ENCODE measurements at places on chromosomes 7 and 10. TPM values are rescaled to one million over a fixed set of nuclear protein-coding genes. Genes with fewer than 3 reads are reported as not detected.

DGKB gene
- total RNA-seq = 9.0 TPM

NPTX2 gene
- 6.5 TPM for total RNA-seq

TAS2R41 gene
- total RNA-seq = not detected

DNAH11 gene
- total RNA-seq = 0.82 TPM

PCDH15 gene
- total RNA-seq = 6.1 TPM

FFAR4 gene
- total RNA-seq = not detected

ADCYAP1R1 gene
- total RNA-seq = 34.2 TPM

OR2A1 gene
- total RNA-seq = not detected

GBX1 gene
- total RNA-seq = 0.41 TPM

EPO gene
- not detected for total RNA-seq

TRUB1 gene
- 68.5 TPM for total RNA-seq

MACROH2A2 gene
- 48.9 TPM for total RNA-seq

NXPH1 gene
- total RNA-seq = 41.6 TPM

RBAK gene
- total RNA-seq = 13.5 TPM

NME8 gene
- not detected for total RNA-seq

CPEB3 gene
- total RNA-seq = 21.2 TPM

CHST12 gene
- total RNA-seq = 2.0 TPM

TMEM140 gene
- total RNA-seq = 0.41 TPM

RAMP3 gene
- total RNA-seq = 5.7 TPM

TMEM213 gene
- total RNA-seq = not detected

ASL gene
- 6.9 TPM for total RNA-seq

FAM131B gene
- total RNA-seq = 73.8 TPM

BEND7 gene
- 9.8 TPM for total RNA-seq

SEPHS1 gene
- 38.7 TPM for total RNA-seq

PNLIPRP2 gene
- not detected for total RNA-seq

SH2D4B gene
- 1.2 TPM for total RNA-seq

VPS50 gene
- total RNA-seq = 119 TPM

Data from frontal cortex (tissue), 4 donors.